Left renal pelvis (tissue), 4 donors: ENCODE measurements at places on chromosomes 2 and 18.

DNA sequence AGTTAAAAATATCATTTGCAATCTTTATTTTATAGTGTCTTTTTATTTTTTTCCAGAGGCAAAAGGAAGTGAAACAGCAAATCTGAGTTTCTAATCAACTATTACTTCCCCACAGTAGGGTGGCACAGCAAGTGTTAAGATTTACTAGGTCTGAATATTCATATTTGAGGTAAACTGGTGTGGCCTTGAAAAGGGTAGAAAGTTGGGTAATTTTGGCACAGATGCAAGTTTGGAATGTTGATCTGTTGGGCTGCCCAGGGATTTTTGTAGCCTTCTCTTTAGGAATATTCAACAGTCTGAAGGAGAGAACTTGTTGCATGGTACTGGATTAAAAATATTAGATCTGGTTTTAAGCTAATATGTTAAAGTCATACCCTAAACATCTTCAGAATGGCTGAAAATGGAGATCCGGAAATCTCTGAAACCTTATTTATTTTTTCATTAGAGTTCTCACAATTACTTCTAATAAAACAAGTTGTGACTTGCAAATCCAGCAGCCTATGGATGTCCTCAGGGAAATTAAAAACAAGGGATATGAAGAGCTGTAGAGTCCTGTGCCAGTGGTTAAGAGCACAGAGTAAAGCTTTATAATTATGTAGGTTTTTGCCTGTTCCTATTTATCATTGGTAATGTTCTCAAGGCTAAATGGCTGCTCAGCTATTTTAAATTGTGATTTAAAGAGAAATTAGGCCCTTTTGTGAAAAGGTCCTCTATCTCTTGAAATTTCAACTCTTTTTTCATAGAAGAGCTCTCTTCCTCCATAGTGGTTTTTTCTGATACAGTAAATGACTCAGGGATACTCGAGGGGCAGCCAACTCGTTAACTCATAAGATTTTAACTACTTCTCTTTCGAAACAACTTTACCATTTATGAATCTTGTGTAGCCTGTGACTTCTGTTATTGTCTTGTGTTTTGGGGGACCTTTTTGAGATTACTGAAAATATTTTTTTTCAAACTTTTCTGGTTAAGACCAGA lies 11.0 kb downstream of the TANK start:
- no peak for DNase-seq

DNA sequence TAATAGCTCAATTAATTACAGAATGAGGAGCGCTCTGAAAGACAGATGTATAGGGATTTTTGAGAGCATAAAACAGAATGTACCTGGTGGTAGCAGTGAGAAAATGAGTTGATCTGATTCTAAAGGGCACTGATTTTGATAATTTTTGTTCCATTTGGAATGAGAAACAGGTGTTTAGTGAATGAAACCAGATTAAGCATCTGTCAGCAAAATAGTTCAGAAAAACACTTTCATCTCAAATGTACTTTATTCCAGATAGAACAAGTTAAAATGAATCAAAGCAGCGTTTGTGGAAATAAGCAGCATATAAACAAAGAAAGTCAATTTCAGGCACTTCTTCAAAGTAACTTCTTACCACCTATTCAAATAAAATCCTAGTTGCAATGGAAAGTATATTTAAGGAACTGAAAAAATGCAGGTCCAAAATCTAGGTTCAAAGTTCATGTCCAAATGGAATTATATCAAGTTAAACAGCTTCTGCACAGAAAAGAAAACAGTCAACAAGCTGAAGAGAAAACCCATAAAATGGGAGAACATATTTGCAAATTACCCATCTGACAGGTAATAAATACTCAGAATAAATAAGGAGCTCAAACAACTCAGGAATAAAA lies 11.9 kb upstream of the REG3A start:
- no peak for DNase-seq

GRCh38 chr2:223994562-223995162 lies 37.4 kb downstream of the MRPL44 start:
- DNase-seq: no peak

DNA sequence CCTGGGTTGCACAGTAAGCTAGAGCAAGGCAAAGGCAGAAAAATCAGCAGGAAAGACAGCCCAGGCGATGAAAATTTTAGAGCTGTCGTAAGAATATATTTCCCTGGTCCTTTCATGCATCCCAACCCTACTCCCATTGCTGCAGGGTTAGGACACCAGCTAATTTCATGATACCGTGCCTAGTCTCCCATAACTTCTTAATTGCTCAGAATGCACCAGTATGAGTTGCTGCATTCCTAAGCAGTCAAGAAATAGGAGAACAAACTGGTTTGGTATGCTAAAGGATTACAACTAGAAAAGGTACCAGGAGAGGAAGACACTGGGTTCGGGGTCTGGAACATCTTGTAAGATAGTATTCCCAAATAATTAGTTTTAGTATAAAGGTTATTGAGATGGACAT lies 269.4 kb upstream of the NRXN1 start:
- no peak for DNase-seq

- no peak for DNase-seq
Measured at GRCh38 chr2:85181844-85182456, 48.8 kb downstream of the TCF7L1 start.

GRCh38 chr2:193350509-193350908 lies 1155.8 kb upstream of the TMEFF2 start:
- DNase-seq: no peak

DNA sequence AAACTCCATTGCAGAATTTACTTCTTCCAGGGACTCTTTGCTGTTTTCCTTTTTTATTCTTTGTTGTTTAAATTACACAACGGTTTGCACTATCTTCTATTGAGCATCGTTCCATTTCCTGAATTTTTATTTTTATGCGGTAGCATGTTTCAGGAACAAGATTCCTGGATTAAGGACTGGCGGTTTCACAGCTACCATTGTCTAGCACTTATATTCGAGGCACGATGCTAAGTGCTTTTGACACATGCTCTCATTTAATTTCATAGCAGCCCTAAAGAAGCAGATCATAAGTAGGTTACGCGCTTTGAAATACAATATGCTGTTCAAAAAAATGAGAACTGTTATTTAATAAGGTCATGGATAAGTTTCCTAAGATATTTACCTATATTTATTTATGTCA lies 354.4 kb downstream of the ARL6IP6 start:
- DNase-seq: no peak

DNA sequence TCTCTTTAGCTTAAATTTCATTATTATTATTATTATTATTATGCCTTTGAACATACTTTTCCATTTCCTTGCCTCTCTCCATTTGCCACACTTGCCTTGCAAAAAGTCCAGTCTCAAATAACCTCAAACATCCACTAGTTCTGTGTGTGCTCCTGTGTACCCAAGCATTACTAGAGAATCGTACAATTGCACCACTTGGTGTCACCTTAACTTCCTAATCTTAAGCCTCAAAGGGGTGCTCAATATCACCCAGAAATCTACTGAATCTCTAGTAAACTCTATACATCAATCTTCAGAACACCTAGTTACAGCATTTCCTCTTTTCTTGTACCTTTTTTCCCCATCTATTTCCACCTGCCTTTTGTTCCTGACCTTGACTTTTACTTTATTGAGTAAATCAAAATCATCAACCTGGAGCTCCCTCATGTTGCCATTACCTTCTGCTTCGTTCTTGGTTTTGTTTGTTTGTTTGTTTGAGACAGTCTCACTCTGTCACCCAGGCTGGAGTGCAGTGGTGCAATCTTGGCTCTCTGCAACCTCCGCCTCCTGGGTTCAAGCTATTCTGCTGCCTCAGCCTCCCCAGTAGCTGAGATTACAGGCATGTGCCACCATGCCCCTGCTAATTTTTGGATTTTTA lies 12.5 kb upstream of the SOS1 start:
- no peak for DNase-seq

- DNase-seq: no peak
Measured at GRCh38 chr2:109537565-109538222, 76.1 kb downstream of the SEPTIN10 start.
